ENCODE measurements at places on chromosomes 13 and 19. TPM values are rescaled to one million over a fixed set of nuclear protein-coding genes. Genes with fewer than 3 reads are reported as not detected.

Gene NXNL1
- not detected for total RNA-seq

Gene NLRP4
- not detected for total RNA-seq

Gene MCF2L
- 34.6 TPM for total RNA-seq

Gene HS6ST3
- total RNA-seq, result 12.4 TPM

Gene IGFL2
- total RNA-seq, result not detected

Gene PRSS57
- total RNA-seq, result 0.34 TPM

Gene DHRS12
- 18.6 TPM for total RNA-seq

Gene CEACAM3
- total RNA-seq, result not detected

GRCh38 chr19:6797646-6798045, 25.1 kb downstream of the VAV1 start:
- H3K36me3 ChIP-seq, result no peaks in the 10 kb centered on the region
- peaks cover 4% of the 10 kb centered on the region for H3K27me3 ChIP-seq
- DNase-seq, result no peak
- H3K4me3 ChIP-seq, result no peak overlapping the region
- H3K4me1 ChIP-seq, result peaks cover 5% of the 10 kb centered on the region

DNA sequence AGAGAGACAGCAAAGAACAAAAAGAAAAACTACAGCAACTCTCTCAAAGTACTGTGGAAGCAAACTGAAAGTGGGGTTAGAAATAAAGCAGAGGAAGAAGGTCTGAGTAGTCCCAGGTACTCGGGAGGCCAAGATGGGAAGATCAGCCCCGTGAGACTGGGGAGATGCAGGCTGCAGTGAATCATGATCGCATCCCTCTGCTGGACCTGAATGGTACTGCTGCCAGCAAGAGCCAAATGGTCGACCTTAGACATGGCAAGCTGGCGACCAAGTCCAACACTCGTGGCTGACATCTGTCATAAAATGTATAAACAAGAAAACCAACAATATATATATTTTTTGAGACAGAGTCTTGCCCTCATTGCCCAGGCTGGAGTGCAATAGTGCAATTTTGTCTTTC, 33.7 kb upstream of the ZNF724 start:
- peak; percentile 87 for DNase-seq
- H3K27ac ChIP-seq, result no peak overlapping the region
- no peaks in the 10 kb centered on the region for H3K36me3 ChIP-seq

DNA sequence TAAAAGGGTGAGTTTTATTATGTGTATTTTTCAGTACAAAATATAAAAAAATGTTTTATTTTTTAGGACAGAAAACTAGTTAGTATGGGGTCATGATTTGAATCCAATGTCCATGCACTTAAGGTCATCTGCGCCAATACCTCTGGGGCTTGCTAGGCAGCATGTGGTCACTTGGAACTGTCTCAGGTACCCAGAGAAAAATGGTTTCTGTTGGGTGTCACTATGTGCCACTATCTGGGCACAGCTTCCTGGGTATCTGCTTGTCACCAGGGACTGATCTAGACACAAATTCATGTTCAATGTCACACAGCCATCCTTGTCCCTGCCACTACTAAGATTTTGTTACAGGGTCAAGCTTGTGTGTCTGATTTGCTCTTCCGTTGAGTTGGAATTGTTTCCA, 100.4 kb downstream of the RGCC start:
- no peak for DNase-seq
- no peaks in the 10 kb centered on the region for H3K36me3 ChIP-seq
- H3K4me3 ChIP-seq, result no peak overlapping the region
- H3K27me3 ChIP-seq, result no peaks in the 10 kb centered on the region
- H3K27ac ChIP-seq, result no peak overlapping the region

- H3K4me3 ChIP-seq, result no peak overlapping the region
- no peak overlapping the region for H3K27ac ChIP-seq
- H3K36me3 ChIP-seq, result no peaks in the 10 kb centered on the region
- DNase-seq, result no peak
- no peaks in the 10 kb centered on the region for H3K4me1 ChIP-seq
- H3K27me3 ChIP-seq, result no peaks in the 10 kb centered on the region
Observed at GRCh38 chr13:66113882-66114526, 1116.1 kb downstream of the PCDH9 start.

- H3K36me3 ChIP-seq, result no peaks in the 10 kb centered on the region
- DNase-seq, result no peak
- no peaks in the 10 kb centered on the region for H3K27me3 ChIP-seq
- H3K4me3 ChIP-seq, result no peak overlapping the region
Observed at GRCh38 chr13:105607016-105607415, 928.4 kb downstream of the EFNB2 start.

All from esophagus muscularis mucosa (tissue), 4 donors.